ENCODE measurements at places on chromosomes 3 and 15.

GRCh38 chr3:116059421-116060096 lies 385.7 kb downstream of the LSAMP start:
- DNase-seq: peak; percentile 53

DNA sequence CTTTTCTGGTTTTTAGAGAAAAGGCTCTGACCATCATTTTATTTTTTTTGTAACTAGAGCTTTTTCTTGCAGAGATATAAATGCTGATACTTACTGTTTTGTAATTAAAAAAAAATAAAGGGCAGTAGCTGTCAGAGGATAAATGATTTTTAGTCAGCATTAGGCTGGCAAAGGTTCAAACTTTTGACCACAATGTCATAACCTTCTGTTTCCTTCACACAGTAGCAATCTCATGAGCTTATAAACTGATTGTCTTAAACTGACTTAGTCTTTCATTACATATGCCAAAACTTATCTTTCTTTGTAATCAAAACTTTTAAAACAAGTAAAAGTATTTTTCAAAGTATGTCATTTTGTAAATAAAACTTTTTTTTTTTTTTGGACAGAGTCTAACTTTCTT lies 841.9 kb downstream of the OTOL1 start:
- no peak for DNase-seq

DNA sequence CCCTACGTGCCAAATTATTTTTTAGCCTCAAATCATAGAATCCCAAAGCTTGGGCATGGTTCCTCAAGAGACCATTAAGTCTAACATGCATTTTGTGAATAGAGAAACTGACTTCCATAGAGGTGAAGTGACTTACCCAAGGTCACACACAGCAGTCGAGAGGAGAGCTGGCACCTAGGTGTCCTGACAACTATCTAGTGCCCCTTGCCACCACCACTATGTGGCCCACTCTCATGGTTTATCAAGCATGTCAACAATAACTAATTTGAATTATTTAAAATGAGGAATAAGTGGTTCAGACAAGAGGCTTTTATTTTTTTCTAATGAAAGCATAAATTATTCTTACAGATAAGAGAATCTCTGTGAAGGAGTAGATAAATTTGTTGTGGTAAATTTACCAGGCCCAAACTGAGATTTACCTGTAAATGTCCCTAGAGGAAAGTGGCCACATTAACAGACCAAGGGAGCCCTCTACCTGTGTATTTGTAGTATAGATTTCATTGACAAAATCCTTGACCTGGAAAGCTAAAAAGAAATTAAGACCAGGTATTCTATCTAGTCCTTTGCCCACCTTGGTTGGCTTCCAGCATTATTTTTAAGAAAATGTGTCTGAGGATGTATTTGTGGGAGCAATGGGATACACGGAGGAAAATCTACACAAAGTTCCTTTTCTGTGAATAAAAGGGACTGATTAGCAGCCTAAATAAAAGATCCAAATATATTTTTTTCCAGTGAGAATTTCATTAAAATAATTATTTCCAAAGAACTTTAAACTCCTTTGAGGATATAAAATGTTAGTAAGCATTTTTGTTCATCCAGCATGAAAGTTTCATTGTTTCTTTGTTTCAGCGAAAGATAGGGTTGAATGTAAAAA lies 49.1 kb downstream of the IQCH start:
- no peak for DNase-seq

GRCh38 chr15:45048794-45049631 lies 26.0 kb downstream of the SORD start:
- DNase-seq: no peak

DNA sequence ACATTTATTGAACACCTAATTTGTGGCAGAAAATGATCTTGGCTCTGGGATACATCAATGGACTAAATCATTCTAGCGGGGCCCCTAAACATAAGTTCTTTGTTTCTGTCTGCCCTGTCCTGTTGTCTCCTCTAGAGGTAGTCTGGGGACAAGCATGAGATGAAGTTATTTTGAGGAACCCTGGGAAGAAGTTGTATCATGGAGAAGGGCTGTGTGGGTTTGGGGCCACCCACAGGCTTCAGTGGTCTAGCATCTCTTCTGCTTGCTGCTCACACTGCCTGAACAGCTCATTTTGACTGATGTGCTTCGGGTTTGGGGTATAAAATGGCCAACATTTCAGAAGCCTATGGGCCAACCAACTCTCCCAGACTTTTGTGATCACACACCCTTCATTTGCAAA lies 50.3 kb upstream of the OSBPL11 start:
- DNase-seq: no peak

DNA sequence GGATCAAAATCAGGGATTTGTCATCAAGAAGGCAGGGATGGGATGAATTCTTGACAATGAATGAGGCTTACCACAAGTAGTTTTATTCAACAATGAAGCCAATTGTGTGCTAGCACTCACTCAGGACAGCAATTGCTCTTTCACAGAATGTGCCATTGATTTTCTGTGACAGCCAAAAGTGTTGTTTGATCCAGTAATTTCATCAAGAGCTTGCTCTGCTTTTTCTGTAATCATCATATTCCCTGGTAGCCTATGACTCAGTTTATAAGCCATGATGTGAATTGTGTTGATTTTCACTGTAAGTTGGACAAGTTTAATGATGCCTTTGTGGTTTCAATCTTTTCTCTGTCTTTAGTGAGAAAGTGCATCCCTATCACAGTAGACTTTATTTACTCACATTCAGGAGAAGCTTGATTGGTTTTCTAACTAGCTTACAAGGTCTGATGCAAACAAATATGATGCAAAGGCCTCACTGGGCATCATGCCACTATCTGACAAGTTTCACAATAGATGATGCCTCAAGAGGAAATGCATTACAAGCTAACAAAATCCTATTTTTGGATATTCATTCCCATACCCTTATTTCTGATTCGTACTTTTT lies 13.6 kb upstream of the CSRNP1 start:
- peak; percentile 85 for DNase-seq

DNA sequence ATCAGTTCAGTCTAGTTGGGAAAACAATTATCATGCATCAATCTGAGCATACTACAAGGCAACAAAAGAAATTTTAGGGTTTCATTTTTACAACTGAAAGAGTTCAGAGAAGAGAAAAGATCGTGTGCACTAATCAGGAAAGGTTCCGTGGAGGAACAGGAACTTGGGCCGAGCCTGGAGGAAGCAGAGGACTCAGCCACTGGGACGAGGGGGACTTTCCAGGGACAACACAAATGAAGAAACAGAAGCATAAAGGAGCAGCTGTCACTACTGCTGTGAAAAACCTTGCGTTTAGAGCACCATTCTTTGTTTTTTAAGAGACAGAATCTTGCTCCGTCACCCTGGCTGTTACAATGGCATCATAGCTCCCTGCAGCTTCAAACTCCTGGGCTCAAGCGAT lies 60.5 kb downstream of the MYO1E start:
- no peak for DNase-seq

- no peak for DNase-seq
Observed at GRCh38 chr3:180383332-180384020, 218.5 kb upstream of the TTC14 start.

GRCh38 chr15:60218256-60218655 lies 179.5 kb downstream of the ANXA2 start:
- no peak for DNase-seq

DNA sequence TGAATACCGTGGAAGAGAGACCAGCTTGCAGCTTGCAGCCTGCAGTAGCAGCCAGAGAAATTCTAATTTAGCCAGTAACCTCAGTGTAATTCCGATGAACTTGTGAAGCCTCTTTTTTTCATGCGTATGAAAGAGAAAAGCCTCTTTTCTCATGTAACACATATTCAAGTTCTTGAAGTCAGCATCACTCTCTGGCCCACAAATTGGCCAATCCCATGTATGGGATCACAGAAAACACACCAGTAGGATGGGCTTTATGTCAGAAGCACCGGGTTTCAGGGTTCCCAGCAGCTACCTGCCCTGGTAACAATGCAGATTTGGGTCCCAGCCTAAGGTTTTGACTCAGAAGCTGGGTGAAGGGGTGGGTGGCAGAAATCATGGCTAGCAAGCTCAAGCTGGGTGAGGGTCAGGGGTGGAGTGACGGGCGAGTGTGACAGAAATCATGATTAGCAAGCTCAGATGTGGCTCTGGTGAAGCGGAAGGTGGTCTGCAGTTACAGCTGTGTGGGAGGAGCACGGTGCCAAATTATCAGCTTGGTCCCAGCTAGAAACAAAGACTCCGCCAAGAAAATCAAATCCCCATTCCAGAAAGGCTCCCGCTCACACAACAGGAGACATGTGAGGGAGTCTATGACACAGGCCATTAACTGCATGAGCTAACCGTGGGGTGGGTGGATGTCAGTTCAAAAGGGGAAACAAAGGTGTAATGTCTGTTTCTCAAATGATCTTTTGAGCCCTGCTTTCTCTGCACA lies 86.6 kb downstream of the SNRK start:
- no peak for DNase-seq

GRCh38 chr3:124048967-124049798 lies 57.3 kb upstream of the ROPN1 start:
- no peak for DNase-seq

- no peak for DNase-seq
Observed at GRCh38 chr15:74032606-74033561, 38.4 kb downstream of the PML start.

GRCh38 chr3:64520334-64520733 lies 167.5 kb downstream of the ADAMTS9 start:
- DNase-seq: no peak

- DNase-seq: no peak
Observed at GRCh38 chr3:152419748-152420147, 151.0 kb downstream of the MBNL1 start.

DNA sequence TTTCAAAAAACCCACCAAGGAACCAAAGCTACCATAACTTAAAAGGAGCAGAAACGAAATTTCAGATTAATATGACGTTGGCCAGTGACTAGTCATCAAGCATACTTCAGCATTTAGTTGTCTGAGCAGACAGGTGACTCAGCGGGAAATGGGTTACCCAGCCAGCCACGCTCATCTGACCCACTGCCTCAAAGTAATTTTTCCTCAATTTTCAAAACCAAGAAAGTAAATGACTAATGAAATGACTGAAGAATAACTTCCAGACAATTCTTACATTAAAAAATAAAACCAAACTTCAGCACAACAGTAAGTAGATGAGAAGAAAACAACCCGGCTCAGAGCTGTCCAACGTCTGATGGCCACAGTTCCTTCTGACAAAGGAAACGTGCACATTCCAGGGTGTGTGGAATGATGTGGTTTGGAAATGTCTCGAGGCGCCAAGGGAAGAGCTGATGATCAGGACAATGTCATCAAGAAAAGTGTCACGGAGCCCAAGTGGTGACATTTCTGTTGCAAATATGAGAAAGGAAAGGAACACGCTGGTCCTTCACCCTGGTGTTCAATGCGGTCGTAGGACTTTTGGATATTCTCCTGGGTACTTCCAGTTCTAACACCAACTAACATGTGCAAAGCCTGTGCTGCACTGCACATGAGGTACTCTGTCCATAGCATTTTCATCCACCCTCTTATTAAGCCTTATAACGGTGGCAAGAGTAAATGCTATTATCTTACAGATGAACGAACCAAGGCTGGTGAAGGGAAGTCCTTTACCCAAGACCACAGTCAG lies 79.1 kb downstream of the FOXP1 start:
- peak; percentile 84 for DNase-seq

Measured in AG04449 (cell line).